Stimulated activated CD8-positive, alpha-beta memory T cell treated with anti-CD3 and anti-CD28 coated beads, Interleukin-2, amount 100 ng/mL, for 1 hour (primary cell): ENCODE measurements at places on chromosomes 3 and 15.
A peak's percentile ranks its signal among the peaks of the same experiment; 100 is the strongest.

DNA sequence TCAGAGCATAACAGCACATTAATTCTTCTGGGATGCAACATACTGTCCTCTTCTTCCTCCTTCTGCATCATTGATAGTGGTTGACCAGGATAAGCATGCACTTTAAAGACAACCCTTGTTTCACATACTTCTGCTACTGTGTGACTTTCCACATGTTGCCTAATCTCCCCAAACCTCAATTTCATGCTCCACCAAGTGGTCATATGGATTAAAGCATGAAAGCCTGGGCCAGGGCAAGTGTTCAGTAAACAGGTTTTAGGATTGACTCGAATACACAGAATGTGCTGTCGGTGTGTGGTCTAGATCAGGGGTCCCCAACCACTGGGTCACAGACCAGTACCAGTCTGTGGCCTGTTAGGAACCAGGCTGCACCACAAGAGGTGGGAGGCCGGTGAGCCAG lies 22.5 kb upstream of the BFSP2 start:
- DNase-seq: no peak

- DNase-seq: no peak
Measured at GRCh38 chr3:111311709-111312235, 230.2 kb upstream of the CD96 start.

DNA sequence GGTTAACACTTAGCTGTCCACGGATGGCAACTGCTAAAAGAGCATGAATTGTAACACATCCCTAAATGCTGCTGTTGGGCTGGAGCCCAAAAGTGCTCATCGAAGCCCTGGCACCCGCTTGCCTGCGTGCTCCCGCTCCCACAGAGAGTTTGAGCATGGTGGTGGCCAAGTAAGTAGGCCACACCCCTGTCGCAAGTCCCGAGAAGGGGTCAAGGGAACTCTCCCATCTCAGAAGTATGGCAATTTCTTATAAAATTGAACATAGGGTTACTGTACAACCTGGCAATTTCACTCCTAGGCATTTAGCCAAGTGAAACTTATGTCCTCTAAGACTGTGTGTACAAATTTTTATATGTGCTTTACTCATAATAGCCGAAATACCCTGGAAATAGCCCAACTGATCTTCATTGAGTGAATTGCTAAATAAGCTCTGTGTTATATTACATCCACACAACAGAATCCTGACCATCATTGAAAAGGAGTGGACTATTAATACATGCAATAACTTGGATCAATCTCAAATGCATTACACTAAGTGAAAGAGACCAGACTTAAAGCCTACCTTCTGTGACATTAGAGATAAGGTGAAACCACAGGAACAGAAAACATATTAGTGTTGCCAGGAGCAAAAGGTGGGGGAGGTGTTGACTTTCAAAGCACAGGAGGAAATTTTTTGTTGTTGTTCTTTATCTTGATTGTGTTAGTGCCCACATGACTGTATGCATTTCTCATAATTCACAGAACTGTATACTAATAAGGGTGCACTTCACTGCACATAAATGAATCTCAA lies 1.5 kb upstream of the GCSAM start:
- no peak for DNase-seq

GRCh38 chr3:31924610-31925270 lies 56.3 kb downstream of the OSBPL10 start:
- no peak for DNase-seq

DNA sequence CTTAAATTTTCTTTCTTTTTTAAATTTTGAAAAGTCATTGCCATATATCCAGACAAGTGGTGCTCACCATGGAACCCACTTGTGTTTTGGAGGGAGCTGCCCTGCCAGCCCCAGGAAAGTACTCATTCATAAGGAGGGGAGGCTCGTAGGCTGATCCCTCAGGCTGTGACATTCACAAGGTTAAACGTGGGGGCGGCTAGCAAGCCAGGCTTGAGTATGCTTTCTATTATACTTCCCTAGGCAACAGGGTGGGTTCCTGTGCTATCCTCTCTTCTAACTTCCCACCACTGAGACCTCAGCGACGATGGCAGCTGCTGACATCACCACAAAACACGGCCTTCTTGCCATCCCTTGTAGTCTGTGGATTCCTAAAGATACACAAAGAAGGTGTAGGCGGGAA lies 160.5 kb upstream of the C2CD4B start:
- no peak for DNase-seq

- DNase-seq: no peak
Measured at GRCh38 chr3:39788128-39788883, 21.1 kb upstream of the MYRIP start.

DNA sequence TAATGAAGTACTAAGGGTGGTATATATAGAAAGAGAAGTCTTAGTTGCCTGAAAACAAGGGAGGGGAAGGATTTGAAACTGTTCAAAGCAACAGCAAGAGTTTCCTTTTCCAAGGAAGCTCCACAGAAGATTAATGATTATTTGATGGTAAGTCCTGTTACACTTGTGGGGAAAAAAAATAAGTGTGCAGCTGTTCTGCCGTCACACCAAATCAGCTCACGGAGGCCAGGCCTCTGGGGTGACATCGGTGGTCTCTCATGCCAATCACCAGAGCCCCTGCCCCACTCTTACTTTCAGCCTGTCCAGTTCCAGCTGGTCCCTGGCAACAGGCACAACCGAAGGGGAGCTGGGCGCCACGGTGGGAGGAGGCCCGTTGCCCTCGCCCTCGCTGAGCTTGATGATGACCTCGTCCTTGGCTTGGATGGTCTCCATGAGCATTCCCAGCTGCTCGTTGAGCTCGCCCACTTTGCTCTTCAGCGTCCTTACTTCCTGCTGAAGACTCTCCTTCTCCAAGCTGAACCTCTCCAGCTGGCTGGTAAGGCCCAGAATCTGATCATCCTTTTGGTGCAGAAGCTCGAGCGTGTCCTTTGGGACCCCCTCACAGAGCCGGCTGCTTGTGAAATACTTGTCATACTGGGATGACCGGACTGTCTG lies 53.5 kb downstream of the TBC1D2B start:
- no peak for DNase-seq

DNA sequence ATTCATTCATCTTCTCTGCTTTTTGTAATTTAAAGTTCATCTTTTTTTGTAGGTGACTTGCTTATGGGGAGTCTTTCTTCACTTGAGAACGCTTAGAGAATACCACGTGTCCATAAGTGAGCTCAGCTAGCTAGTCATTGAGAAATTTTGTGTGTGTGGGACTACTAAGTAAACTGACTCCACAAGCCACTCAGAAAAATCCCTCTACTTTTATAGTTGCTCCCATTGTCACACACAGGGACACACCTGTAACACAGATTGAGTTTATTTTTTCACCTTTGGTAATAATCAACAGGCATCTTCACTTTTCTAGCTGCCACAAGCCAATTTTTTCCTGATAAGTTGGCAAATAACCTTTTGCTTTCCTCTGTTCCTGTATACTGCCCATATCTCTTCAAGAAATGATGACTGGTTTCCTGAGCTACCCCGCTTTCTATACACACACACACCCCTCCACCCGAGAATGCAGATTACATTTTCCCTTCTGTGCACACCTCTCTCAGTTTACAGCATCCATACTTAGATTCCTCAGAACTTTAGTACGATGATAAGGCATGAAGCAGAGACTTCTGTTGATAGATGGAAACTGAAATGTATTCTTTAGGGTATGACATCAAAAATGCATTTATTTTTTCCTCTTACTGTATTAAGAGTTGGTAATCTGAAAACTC lies 4.6 kb downstream of the TSC22D2 start:
- DNase-seq: no peak

DNA sequence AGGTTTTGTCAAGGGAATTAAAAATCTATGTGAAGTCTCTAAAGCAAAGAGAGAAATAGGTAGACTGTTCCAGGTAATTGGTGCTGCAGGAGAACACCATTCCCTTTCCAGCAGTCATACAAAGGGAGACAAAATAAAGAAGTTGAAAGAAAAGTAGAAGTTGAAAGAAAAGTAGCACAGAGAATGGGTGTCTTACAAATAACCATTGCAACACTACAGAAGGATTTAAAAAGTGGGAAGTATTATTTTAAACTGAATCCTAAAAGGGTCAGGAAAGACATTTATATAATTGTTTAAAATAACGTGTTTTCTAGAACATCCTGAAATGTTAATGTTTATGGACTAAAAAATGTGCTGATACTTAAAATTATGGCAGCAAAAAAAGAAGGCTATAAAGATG lies 223.8 kb downstream of the RSRC1 start:
- DNase-seq: no peak

- no peak for DNase-seq
Measured at GRCh38 chr3:102400766-102401165, 34.0 kb upstream of the ZPLD1 start.

- peak; percentile 18 for DNase-seq
Measured at GRCh38 chr15:92958105-92958504, 58.0 kb downstream of the CHD2 start.

DNA sequence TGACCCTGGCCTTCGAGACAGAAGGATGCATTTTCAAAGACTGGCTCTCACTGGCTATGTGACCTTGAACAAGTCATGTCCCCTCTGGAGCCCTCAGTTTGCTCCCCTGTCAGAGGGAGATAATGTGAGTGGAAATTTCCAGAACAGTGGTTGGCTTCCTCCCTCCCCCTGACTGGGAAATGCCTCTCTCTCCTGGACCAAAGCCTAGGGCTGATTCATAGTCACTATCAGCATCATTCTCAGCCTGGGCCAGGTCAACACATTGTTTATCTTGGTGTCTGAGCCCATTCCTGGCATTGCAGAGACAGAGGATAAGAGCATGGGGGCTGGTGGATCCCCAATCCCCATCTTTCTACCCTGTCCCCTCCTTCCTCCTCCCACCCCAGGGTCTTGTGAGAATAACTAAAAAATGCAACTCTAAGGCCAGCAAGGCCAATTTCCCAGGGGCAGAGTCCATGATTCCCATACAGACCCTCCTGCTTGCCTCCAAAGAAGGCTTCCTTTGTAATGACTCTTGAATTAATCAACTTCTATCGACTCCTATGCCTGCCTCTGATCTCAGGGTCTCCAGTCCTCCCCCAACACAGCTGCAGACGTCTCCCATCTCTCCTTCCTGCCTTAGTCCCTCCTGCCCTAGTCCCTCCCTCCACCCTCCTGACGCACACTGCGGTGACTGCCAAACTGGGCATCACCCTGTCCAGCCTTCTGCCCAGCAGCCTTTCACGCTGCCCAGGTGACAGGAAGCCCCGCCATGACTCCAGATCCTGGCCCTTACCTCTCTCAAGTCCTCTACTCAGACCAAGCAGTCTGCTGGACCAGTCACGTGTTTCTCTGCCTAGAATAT lies 35.4 kb upstream of the CORO2B start:
- DNase-seq: no peak

- no peak for DNase-seq
Measured at GRCh38 chr3:3603351-3603750, 195.9 kb upstream of the LRRN1 start.
